Natural killer cell treated with Interleukin-12 subunit alpha and Interleukin-12 subunit beta and Interleukin-15 and Interleukin-18, amount 100 ng/mL, for 72 hours (primary cell): ENCODE measurements at places on chromosomes 12 and 14. TPM values are rescaled to one million over a fixed set of nuclear protein-coding genes. Genes with fewer than 3 reads are reported as not detected.

- H3K4me3 ChIP-seq = no peak overlapping the region
- H3K4me1 ChIP-seq = peaks cover 9% of the 10 kb centered on the region
- DNase-seq = no peak
- H3K27me3 ChIP-seq = peaks cover 30% of the 10 kb centered on the region
Measured at GRCh38 chr14:77979171-77979570, 179.3 kb downstream of the ADCK1 start.

DNA sequence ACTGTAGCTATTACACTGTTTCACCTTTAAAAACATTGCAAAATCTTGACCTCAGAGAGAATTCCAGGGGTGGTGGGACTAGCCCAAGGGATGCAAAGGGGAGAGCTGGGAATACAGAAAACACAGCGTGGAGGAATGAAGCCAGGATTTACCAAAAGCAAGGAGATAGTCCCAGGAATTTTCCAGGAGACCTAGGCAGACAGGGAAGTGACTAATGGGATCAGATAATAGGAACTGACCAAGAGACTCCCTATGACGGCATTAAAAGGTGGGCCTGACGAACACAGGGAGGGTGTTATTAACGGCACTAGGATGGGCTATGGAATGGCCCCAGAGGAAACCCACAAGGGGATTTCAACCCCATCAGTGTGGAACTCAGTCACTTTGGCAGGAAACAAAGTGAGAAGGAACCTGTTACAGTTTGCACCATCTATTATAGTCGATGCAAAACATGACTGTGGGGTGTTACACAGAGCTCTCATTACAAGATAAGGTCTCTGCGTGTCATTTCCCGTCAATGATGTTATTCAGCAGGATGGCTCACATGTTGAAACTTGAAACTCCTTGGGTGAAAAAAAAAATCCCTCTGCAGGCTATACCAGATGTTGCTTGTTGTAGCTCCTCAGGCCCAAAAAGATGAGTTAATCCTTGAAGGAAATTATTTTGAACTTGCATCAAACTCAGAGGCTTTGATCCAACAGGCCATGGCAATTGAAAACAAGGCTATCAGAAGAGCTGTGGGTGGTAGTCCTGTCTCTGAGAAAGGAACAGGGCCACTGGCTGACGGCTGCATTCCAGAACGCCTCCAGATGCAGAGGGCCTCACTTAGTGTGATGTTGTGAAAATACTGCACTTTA lies 58.7 kb downstream of the DRAM1 start:
- H3K4me1 ChIP-seq = peaks cover 30% of the 10 kb centered on the region
- peak overlapping the region; percentile 65 for H3K4me3 ChIP-seq
- peaks cover 4% of the 10 kb centered on the region for H3K27me3 ChIP-seq
- peak; percentile 68 for DNase-seq
- peak overlapping the region; percentile 86 for H3K27ac ChIP-seq

GRCh38 chr14:101074196-101075024 lies 170.9 kb upstream of the RTL1 start:
- peaks cover 13% of the 10 kb centered on the region for H3K27me3 ChIP-seq
- no peak overlapping the region for H3K4me3 ChIP-seq
- H3K27ac ChIP-seq = no peak overlapping the region
- no peak for DNase-seq
- H3K36me3 ChIP-seq = no peaks in the 10 kb centered on the region
- peaks cover 12% of the 10 kb centered on the region for H3K4me1 ChIP-seq

DNA sequence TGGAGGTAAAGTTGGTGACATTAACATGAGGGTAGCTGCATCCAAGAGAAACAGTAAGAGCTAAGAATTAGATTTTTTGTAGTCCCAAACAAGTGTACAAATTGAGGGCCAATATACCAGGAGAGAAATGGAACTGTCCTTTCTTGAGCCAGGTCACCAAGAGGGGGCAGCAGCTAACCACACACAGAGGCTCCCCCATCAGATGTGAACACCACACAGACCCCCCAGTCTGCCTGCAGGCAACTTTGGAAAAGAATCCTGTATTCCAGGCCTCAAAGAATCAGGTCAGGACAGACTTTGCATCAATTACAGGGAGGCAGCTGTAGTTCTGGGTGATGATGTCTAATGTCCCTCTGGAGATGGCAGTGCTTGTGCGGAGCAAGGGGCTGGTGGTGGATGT lies 77.9 kb downstream of the SPTB start:
- H3K27me3 ChIP-seq = peaks cover 7% of the 10 kb centered on the region
- no peaks in the 10 kb centered on the region for H3K4me1 ChIP-seq
- no peak overlapping the region for H3K27ac ChIP-seq
- DNase-seq = no peak
- no peak overlapping the region for H3K4me3 ChIP-seq

- H3K4me3 ChIP-seq = no peak overlapping the region
- H3K4me1 ChIP-seq = no peaks in the 10 kb centered on the region
- peaks cover 4% of the 10 kb centered on the region for H3K36me3 ChIP-seq
- no peak overlapping the region for H3K27ac ChIP-seq
Measured at GRCh38 chr14:86847140-86847539, 1145.8 kb downstream of the GALC start.

GRCh38 chr14:71231521-71232393 lies 324.5 kb downstream of the PCNX1 start:
- H3K36me3 ChIP-seq = no peaks in the 10 kb centered on the region
- H3K4me3 ChIP-seq = no peak overlapping the region
- H3K4me1 ChIP-seq = peaks cover 10% of the 10 kb centered on the region
- H3K27ac ChIP-seq = peak overlapping the region; percentile 68
- DNase-seq = peak; percentile 62
- no peaks in the 10 kb centered on the region for H3K27me3 ChIP-seq

DNA sequence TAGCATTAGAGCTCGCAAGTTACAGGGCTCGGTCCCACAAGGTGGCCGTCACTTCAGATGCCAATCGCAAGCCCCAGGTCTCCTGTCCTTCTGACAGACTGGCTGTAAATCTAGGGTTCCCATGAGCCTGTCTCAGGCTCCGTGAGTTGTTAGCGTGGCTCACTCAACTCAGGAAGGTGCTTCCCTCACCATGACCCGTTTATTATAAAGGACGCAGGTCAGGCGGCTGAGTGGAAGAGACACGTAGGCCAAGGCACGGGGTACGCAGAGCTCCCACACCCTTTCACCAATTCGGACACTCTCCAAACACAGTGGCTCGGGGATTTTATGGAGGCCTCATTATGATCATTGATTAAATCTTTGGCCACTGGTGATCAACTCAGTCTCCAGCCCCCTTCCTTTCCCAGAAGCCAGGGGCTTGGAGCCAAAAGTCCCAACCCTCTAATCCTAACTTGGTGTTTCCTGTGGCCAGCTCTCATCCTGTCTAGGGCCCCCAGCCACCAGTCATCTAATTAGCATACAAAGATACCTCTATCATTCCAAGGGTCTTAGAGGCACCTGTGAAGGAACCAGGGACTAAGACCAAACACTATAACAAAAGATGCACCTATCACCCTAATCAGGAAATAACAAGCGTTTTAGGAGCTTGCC lies 25.8 kb upstream of the LRTM2 start:
- no peak overlapping the region for H3K4me3 ChIP-seq
- no peaks in the 10 kb centered on the region for H3K27me3 ChIP-seq
- no peak for DNase-seq
- peaks cover 28% of the 10 kb centered on the region for H3K4me1 ChIP-seq
- no peaks in the 10 kb centered on the region for H3K36me3 ChIP-seq

DNA sequence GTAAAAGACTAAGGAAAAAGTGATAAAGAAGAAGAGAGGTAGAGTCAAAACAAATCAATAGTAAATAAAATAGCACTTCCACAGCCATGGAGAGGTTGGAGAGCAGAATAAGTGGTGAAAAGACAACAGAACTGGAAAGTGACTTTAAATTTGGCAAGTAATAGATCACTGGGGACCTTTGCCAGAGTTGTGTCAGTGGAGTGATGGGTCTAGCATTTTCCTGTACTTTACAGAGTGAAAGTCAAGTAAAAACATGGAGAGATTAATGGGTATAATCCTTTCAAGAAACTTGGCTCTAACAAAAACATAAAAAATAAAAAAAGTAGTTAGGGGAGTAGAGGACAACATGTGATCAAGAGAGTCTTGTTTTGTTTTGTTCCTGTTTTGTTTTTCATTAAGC lies 502.2 kb upstream of the RPL10L start:
- DNase-seq = no peak
- no peak overlapping the region for H3K27ac ChIP-seq
- H3K27me3 ChIP-seq = no peaks in the 10 kb centered on the region

IFT81 gene
- 2.3 TPM for total RNA-seq

NFE2 gene
- total RNA-seq = 3.7 TPM

TBX5 gene
- total RNA-seq = not detected

MAP3K9 gene
- 13.7 TPM for total RNA-seq

TAS2R20 gene
- 5.2 TPM for total RNA-seq

DIO3 gene
- not detected for total RNA-seq

RFX4 gene
- total RNA-seq = not detected
